Astrocyte (in vitro differentiated cells and primary cell): ENCODE measurements at places on chromosomes 6 and 20. TPM values are rescaled to one million over a fixed set of nuclear protein-coding genes. Genes with fewer than 3 reads are reported as not detected.
A peak's percentile ranks its signal among the peaks of the same experiment; 100 is the strongest.

DNA sequence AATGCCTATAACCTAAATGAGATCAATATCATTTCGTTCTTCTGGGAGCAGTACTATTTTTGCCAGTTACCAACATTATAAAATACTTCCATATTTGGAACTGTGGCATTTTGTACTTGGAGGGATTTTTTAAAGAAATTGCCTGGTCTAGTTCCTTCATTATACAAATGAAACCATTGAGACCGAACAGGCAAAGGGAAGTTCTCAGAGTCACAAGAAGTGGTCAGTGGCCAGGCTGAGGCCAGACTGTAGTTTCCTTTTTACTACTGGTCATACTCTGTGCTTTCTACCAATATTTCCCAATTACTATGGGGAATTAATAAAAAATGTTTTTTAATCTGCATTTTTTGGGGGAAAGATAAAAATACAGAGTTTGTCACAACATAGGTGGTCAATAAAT is 332.0 kb downstream of the NRN1 start:
- no peak overlapping the region for H3K4me3 ChIP-seq
- H3K27ac ChIP-seq = no peak overlapping the region
- peaks cover 18% of the 10 kb centered on the region for H3K4me1 ChIP-seq
- DNase-seq = no peak
- H3K27me3 ChIP-seq = no peaks in the 10 kb centered on the region
- no peaks in the 10 kb centered on the region for H3K36me3 ChIP-seq

Gene FAM184A
- total RNA-seq = 1.3 and 2.0 TPM in 2 replicates

- DNase-seq = no peak
- H3K4me3 ChIP-seq = no peak overlapping the region
- no peaks in the 10 kb centered on the region for H3K27me3 ChIP-seq
- no peaks in the 10 kb centered on the region for H3K4me1 ChIP-seq
Observed at GRCh38 chr6:170046791-170047626, 243.9 kb downstream of the DLL1 start.

- no peaks in the 10 kb centered on the region for H3K27me3 ChIP-seq
- peak overlapping the region; percentile 87 for H3K27ac ChIP-seq
- peaks cover 31% of the 10 kb centered on the region for H3K4me1 ChIP-seq
- H3K36me3 ChIP-seq = no peaks in the 10 kb centered on the region
- no peak for DNase-seq
- no peak overlapping the region for H3K4me3 ChIP-seq
Observed at GRCh38 chr6:139763468-139764210, 389.2 kb upstream of the CITED2 start.

GRCh38 chr6:42423244-42423643 is 28.5 kb downstream of the TRERF1 start:
- H3K27me3 ChIP-seq = no peaks in the 10 kb centered on the region
- no peak for DNase-seq
- no peak overlapping the region for H3K27ac ChIP-seq
- H3K4me1 ChIP-seq = no peaks in the 10 kb centered on the region

Gene EGFL8
- total RNA-seq = 10.4 and 13.3 TPM in 2 replicates

GRCh38 chr20:24768713-24769601 is 180.1 kb upstream of the CST7 start:
- H3K4me3 ChIP-seq = no peak overlapping the region
- H3K4me1 ChIP-seq = peaks cover 32% of the 10 kb centered on the region
- no peaks in the 10 kb centered on the region for H3K27me3 ChIP-seq
- DNase-seq = no peak
- H3K36me3 ChIP-seq = no peaks in the 10 kb centered on the region

Gene DPPA5
- not detected in 2 replicates for total RNA-seq

GRCh38 chr6:119034827-119035458 is 43.5 kb downstream of the FAM184A start:
- no peaks in the 10 kb centered on the region for H3K4me1 ChIP-seq
- no peak overlapping the region for H3K4me3 ChIP-seq
- H3K36me3 ChIP-seq = no peaks in the 10 kb centered on the region
- H3K27me3 ChIP-seq = no peaks in the 10 kb centered on the region
- H3K27ac ChIP-seq = no peak overlapping the region

DNA sequence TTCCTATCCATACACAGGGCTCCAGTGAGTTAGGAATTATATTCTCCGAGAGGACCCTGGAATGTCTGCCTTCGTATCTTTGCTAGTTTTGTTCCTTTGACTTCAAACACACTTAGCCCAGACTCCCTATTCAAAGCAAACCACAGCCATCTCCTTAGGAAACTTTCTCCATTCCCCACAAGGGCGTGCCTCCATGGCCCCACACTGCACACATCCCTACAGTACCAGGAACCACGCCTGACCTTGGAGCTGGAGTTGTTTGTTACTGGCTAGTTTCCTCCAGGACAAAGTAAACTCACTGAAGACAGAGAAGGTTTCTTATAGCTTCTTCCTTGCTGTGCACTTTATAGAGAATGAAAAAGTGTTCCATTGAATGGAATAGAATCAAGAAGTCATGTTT is 412.8 kb upstream of the AGPAT4 start:
- H3K27ac ChIP-seq = no peak overlapping the region
- H3K4me1 ChIP-seq = no peaks in the 10 kb centered on the region
- no peaks in the 10 kb centered on the region for H3K27me3 ChIP-seq
- no peak overlapping the region for H3K4me3 ChIP-seq

Gene PGC
- not detected in 2 replicates for total RNA-seq

- no peaks in the 10 kb centered on the region for H3K36me3 ChIP-seq
- DNase-seq = no peak
- H3K4me1 ChIP-seq = no peaks in the 10 kb centered on the region
- H3K27me3 ChIP-seq = no peaks in the 10 kb centered on the region
- H3K27ac ChIP-seq = no peak overlapping the region
Observed at GRCh38 chr20:37711001-37711400, 17.2 kb downstream of the CTNNBL1 start.

DNA sequence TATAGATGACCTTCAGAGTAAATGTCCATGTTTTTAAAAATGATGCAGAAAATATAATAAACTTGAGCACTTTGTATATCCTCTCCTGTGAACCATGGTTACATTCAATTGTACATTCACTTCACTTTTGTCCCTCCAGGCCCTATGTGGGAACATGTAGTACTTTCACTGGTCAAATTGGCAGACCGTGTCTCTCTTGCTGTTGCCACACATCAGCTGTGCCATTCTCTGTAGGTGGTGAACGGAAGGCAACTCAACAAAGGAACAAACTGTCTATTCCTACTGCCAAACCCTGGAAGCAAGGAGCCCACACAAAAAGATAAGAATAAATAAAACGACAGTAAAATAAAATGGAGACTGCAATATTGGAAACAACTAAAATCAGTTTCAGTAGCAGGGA is 2.0 kb downstream of the ROS1 start:
- H3K36me3 ChIP-seq = no peaks in the 10 kb centered on the region
- H3K4me1 ChIP-seq = no peaks in the 10 kb centered on the region
- H3K27me3 ChIP-seq = no peaks in the 10 kb centered on the region
- no peak for DNase-seq
- no peak overlapping the region for H3K4me3 ChIP-seq

- peaks cover 57% of the 10 kb centered on the region for H3K4me1 ChIP-seq
- no peaks in the 10 kb centered on the region for H3K27me3 ChIP-seq
- H3K27ac ChIP-seq = peak overlapping the region; percentile 90
Observed at GRCh38 chr6:158031381-158032353, 50.0 kb downstream of the SYNJ2 start.

Gene C6orf89
- total RNA-seq = 37.8 and 42.3 TPM in 2 replicates

GRCh38 chr6:33147807-33148666 is 44.2 kb downstream of the COL11A2 start:
- peak; percentile 23 for DNase-seq
- no peaks in the 10 kb centered on the region for H3K36me3 ChIP-seq
- peaks cover 18% of the 10 kb centered on the region for H3K27me3 ChIP-seq
- H3K27ac ChIP-seq = no peak overlapping the region

- no peaks in the 10 kb centered on the region for H3K36me3 ChIP-seq
- no peak for DNase-seq
- no peak overlapping the region for H3K4me3 ChIP-seq
- no peak overlapping the region for H3K27ac ChIP-seq
- H3K4me1 ChIP-seq = no peaks in the 10 kb centered on the region
Observed at GRCh38 chr6:88561034-88561953, 395.1 kb upstream of the CNR1 start.
